Glutamatergic neuron (in vitro differentiated cells): ENCODE measurements at places on chromosomes 5 and 9. TPM values are rescaled to one million over a fixed set of nuclear protein-coding genes. Genes with fewer than 3 reads are reported as not detected.

- H3K27me3 ChIP-seq, result peaks cover 3% of the 10 kb centered on the region
- H3K4me1 ChIP-seq, result peaks cover 6% of the 10 kb centered on the region
- H3K27ac ChIP-seq, result no peak overlapping the region
Measured at GRCh38 chr9:126397056-126397455, 70.4 kb downstream of the MVB12B start.

DNA sequence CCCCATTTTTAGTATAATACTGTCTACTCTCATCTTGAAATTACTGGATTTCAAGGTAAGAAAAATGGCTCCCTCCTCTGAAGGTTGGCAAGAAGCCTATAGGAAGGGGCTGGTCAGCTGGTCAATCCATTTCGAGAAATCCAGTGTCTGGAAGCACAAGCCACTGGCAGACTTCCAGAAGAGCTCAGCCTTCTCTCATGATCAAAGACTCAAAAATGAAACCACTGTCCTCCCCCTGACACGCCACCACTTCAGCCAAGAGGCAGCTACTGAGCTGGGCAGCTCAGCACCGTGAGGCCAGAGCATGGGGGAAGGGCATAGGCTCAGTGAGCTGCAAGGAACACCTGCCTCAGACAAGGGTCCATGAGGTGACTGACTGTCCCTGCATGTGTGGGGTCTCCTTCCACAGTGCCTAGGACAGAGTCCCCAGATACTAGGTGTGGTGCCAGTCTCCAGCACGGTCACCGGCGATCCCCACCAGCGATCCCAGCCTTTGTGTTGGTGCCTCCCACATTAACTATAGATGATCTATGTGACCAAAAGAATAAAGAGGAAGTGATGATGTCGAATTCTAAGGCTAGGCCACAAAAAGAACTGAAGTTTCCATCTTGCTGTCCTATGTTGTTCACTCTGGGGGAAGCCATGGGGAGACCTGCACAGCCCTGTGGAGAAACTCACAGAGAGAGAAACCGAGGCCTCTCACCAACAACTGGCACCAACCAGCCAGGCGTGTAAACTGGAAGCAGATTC lies 100.1 kb upstream of the LRRTM2 start:
- H3K27ac ChIP-seq, result no peak overlapping the region
- peaks cover 4% of the 10 kb centered on the region for H3K36me3 ChIP-seq
- H3K4me1 ChIP-seq, result peaks cover 30% of the 10 kb centered on the region
- no peak for DNase-seq
- no peaks in the 10 kb centered on the region for H3K27me3 ChIP-seq

GRCh38 chr9:107750741-107751566 lies 261.4 kb upstream of the KLF4 start:
- no peaks in the 10 kb centered on the region for H3K4me1 ChIP-seq
- H3K4me3 ChIP-seq, result no peak overlapping the region
- no peaks in the 10 kb centered on the region for H3K27me3 ChIP-seq
- H3K36me3 ChIP-seq, result no peaks in the 10 kb centered on the region
- H3K27ac ChIP-seq, result no peak overlapping the region
- no peak for DNase-seq

DNA sequence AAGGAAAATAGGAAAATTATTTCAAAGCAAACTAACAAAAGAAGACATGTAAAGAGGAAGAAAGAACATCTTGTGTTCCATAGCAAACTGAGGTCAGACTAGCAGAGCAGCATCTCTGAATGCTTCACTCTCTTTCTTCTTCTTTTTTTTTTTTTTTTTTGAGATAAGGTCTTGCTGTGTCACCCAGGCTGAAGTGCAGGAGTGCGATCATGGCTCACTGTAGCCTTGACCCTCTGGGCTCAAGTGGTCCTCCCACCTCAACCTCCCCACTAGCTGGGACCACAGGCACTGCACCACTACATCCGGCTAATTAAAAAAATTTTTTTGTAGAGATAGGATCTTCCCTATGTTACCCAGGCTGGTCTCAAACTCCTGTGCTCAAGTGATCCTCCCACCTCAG lies 36.6 kb downstream of the MELK start:
- peaks cover 1% of the 10 kb centered on the region for H3K27me3 ChIP-seq
- DNase-seq, result no peak
- H3K27ac ChIP-seq, result no peak overlapping the region
- H3K36me3 ChIP-seq, result peaks cover 11% of the 10 kb centered on the region
- H3K4me1 ChIP-seq, result no peaks in the 10 kb centered on the region

Gene ENG
- total RNA-seq, result not detected

- peaks cover 1% of the 10 kb centered on the region for H3K27me3 ChIP-seq
- H3K4me3 ChIP-seq, result no peak overlapping the region
- DNase-seq, result no peak
- H3K4me1 ChIP-seq, result peaks cover 4% of the 10 kb centered on the region
- no peaks in the 10 kb centered on the region for H3K36me3 ChIP-seq
Measured at GRCh38 chr9:84563691-84564090, 105.8 kb upstream of the NTRK2 start.

- H3K4me3 ChIP-seq, result no peak overlapping the region
- no peaks in the 10 kb centered on the region for H3K27me3 ChIP-seq
- no peaks in the 10 kb centered on the region for H3K36me3 ChIP-seq
- no peak for DNase-seq
- H3K27ac ChIP-seq, result no peak overlapping the region
Measured at GRCh38 chr9:87276327-87276841, 221.3 kb upstream of the DAPK1 start.

DNA sequence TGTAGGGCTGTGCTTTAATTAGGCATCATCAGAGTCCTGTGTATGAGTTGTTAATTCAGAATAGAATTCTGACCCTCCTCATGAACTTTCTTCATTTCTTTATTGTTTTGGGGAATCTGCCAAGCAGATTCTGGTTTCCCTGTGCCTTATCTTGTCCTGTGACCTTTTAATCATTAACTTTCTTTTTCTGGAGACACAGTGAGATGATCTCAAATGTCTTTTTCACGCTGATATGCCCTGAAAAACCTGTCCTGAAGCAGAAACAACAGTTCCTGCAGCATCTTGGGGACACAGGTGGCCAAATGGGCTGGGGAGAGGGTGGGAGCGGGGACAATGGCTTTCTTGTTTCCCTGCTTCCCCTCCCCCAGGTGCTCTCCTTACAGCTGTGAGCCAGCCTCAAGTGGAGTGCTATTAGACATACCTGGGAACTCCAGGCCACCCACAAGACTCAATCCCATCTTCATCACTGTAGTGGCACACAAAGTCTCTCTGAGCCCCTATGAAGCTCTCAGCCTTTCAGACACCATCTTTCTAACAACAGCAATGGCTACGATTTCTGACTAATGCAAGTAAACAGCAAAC lies 213.8 kb downstream of the ATP10B start:
- no peaks in the 10 kb centered on the region for H3K4me1 ChIP-seq
- no peak overlapping the region for H3K27ac ChIP-seq
- H3K36me3 ChIP-seq, result no peaks in the 10 kb centered on the region
- no peak for DNase-seq
- no peak overlapping the region for H3K4me3 ChIP-seq

DNA sequence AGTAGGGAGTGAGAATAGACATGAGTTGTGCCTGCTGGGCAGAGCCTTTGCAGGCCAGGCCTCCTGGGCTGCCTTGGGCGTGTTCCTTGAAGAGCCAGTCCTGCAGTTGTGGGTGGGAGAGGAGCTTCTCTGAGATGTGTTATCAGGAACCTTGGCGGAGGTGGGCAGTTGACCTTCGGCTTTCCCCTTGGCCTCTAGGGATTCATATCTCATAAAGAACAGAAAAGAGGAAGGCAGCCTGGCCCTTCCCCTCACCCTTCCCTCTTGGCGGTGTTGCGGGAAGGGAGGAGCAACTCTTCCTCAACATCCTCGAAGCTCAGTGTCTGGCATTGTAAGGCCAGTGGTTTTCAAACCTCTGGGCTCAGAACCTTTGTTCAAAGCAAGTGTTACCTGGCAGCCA lies 59.2 kb downstream of the DAPK1 start:
- no peak for DNase-seq
- peak overlapping the region; percentile 38 for H3K27ac ChIP-seq
- peaks cover 39% of the 10 kb centered on the region for H3K4me1 ChIP-seq
- no peaks in the 10 kb centered on the region for H3K36me3 ChIP-seq

DNA sequence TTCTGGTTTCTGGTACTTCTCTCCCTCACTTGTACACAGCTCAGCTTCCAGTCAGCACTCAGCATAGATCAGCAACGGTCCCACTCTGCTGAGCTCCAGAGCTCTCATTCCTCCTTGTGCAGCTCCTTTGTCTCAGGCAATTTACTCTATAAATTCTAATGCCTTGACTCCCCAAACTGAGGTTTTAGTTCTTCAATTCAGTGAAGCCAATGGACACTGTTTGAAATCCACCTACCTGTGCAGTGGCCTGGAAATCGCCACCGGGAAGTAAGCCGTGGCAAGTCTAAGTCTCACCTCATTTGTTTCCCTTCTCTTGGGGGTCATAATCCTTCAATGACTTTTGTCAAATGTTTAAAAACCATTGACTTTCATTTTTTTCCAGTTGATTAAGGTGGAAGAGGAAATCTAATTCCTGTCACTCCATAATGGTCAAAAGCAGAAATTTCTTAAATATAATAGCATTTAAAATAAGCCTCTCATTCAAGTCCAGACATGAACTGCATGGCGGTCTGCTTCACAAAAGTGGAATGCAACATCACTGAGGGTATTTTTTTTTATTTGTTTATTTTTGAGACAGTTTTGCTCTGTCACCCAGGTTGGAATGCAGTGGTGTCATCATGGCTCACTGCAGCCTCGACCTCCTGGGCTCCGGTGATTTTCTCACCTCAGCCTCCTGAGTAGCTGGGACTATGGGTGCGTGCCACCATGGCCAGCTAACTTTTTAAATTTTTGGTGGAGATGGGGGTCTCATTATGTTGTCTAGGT lies 79.6 kb downstream of the C7 start:
- no peak overlapping the region for H3K4me3 ChIP-seq
- no peak overlapping the region for H3K27ac ChIP-seq
- H3K36me3 ChIP-seq, result no peaks in the 10 kb centered on the region
- no peaks in the 10 kb centered on the region for H3K4me1 ChIP-seq
- H3K27me3 ChIP-seq, result no peaks in the 10 kb centered on the region

DNA sequence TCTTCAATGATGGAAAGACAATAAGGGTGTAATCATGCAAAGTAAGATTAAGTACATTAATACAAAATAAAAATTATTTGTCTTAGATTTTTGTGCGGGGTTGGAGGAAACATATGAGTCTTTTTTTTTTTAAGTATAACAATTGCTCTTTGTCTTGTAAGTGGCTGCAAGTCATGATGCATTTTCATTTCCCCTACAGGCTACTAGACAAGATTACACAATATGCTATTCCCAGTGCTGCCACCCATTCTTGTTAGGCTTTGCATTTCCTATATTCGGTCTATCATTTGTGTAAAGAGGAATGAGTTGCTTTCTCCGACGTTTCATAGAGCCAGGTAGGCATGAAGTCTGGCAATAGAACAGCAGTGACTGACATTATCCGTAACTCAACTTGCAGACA lies 294.2 kb upstream of the CYLC2 start:
- no peak overlapping the region for H3K4me3 ChIP-seq
- no peak for DNase-seq
- no peaks in the 10 kb centered on the region for H3K36me3 ChIP-seq
- H3K27me3 ChIP-seq, result no peaks in the 10 kb centered on the region
- H3K4me1 ChIP-seq, result no peaks in the 10 kb centered on the region
- H3K27ac ChIP-seq, result no peak overlapping the region

Gene OCLN
- total RNA-seq, result 4.3 TPM

DNA sequence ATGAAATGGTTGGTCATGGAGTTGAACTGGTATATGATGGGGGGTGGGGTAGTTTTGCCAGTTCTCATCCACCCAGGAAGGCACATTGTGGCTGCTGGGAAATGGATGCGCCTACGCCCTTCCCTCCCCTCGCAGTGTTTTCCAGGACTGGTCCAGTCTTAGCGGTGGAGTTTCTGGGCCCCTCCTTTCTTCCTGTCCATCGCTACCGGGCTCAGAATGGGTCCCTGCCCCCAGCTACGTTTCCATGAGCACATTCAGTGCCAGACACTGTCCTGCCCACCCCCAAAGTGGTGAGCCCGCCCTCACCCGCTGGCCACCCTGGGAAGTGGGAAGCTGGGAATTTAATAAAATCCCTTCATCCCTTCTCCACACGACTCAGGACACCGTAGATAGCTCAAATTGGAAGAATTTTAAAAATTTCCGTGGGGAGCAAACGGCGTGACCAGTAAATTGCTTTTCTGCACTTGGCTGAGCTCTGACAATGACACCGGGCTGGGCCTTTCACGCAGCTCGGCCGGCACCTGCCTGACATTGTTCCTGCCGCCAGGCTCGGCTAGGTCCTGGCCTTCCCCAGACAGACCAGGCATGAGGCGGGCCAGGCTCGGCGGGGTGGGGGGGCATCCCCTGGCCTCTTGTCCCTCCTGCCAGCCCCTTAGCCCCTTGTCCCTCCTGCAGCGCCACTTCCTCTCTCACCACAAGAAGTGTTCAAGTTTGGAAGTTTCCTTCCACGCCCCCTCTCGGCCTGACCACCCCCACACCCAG lies 3.6 kb downstream of the FGF18 start:
- no peak for DNase-seq
- H3K4me1 ChIP-seq, result peaks cover 22% of the 10 kb centered on the region
- H3K4me3 ChIP-seq, result peak overlapping the region; percentile 30
- no peaks in the 10 kb centered on the region for H3K36me3 ChIP-seq
- no peak overlapping the region for H3K27ac ChIP-seq

DNA sequence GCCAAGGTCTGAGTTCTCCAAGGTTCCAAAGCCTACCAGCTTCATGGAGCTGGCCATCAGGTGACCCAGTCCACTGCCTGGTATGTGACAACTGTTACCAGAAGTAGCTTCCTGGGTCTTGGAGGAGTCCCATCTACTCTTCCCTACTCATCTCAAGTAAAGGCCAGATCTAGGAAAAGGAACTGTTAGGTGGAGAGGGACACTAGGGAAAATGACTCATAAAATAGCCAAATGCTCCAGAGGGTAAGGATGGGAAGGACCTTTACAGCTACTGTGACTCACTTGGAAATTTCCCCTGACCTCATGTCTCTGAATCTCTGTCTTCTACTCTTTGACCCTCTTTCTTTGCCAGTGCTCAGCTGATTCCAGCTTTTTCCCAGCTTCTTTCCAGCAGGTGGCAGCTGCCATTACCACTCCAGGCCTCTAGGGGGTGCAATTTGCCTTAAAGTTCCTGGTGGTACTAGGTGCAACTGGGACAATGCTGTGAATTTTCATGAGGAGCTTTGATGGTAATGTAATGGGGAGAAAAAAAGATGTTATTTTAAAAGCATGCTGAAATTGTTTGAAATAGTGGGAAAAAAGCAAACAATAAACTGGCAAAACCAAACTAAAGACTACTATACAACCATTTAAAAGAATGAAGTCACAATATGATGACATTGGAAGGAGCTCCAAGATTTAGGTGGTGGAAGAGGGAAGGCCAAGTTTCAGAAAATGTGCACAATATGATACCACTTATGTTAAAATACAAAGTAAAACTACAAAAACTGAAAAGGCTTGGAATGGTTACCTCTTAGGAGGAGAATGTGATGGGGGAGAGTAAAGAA lies 27.1 kb upstream of the MYORG start:
- DNase-seq, result peak; percentile 85
- peaks cover 7% of the 10 kb centered on the region for H3K36me3 ChIP-seq
- peaks cover 9% of the 10 kb centered on the region for H3K27me3 ChIP-seq

GRCh38 chr5:31736127-31736526 lies 97.2 kb downstream of the PDZD2 start:
- no peak overlapping the region for H3K27ac ChIP-seq
- no peaks in the 10 kb centered on the region for H3K36me3 ChIP-seq
- peaks cover 1% of the 10 kb centered on the region for H3K4me1 ChIP-seq
- no peaks in the 10 kb centered on the region for H3K27me3 ChIP-seq
- H3K4me3 ChIP-seq, result no peak overlapping the region
